ENCODE measurements at places on chromosomes 4 and X.

GRCh38 chr4:65798498-65799127 lies 128.3 kb upstream of the EPHA5 start:
- no peak for DNase-seq

- no peak for DNase-seq
These were observed 359.2 kb downstream of the IDS start for GRCh38 chrX:149145845-149146285.

DNA sequence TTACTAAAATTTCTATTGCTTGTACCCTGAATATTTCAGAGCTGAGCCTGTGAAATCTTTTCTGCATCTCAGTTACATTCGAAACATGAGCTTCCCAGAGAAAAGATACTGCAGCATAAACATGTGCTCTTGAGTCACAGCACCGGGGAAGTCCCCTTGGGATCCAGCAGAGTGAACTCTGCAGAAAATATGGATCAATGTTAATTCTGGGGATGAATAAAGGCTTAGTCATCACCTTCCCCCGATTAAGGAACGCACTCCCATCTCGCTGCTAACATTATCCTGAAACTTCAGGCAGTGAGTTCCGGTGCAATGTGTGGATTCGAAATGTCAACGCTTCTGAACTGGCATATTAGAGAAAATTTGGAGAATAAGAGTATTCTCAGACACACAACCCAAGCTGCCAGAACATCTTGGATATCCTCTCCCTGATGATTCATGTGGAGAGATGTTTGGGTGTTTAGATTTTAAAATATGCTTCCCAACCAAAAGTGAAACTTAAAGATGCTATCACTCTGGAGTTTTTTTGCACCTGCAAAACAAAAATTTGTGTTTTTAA lies 90.8 kb downstream of the IRF2 start:
- DNase-seq: no peak

- DNase-seq: no peak
These were observed 101.5 kb downstream of the DMD start for GRCh38 chrX:33109858-33110257.

DNA sequence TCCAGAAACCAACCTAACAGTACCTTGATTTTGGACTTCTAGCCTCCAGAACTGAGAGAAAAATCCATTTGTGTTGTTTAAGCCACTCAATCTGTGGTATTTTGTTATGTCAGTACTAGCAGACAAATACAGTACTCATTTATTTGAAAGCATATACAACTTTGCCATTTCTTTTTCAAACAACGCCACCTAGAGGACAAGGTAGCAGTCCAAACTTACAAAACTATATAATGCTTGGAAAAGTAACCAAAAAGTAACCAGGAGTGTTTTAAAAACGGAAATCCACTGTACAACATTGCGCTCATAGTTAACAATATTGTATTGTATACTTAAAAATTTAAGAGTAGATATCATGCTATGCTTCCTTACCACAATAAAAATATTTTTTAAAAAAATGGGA lies 37.0 kb upstream of the FGF13 start:
- DNase-seq: no peak

DNA sequence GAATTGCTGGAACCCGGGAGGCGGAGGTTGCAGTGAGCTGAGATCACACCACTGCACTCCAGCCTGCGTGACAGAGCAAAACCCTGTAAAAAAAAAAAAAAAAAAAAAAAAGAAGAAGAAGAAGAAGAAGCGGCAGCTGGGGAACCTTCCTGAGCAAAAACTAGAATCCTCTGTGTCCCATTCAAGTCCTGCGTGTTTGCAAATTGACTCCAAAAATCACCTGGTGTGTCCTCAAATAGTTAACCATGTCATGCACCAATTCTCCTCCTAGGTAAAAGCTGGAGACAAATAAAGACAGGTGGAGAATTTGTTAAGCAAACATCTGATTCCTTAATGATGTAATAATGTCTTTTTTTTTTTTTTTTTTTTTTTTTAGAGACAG lies 31.9 kb upstream of the ASMTL start:
- DNase-seq: no peak

DNA sequence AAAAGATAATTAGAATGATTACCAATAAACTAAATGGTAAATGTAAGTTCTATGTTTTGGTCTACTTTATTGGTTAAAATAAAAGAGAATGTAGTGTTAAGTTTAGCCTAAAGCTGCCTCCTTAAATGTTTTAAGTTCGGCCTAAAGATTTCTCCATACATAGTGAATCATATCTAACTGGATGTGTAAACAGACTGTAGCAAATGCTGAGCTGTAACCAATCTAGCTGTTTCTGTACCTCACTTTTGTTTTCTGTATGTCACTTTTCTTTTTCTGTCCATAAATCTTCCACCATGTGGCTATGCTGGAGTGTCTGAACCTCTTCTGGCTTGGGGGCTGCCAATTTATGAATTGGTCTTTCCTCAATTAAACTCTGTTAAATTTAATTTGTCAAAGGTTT lies 121.2 kb downstream of the TBCK start:
- no peak for DNase-seq

DNA sequence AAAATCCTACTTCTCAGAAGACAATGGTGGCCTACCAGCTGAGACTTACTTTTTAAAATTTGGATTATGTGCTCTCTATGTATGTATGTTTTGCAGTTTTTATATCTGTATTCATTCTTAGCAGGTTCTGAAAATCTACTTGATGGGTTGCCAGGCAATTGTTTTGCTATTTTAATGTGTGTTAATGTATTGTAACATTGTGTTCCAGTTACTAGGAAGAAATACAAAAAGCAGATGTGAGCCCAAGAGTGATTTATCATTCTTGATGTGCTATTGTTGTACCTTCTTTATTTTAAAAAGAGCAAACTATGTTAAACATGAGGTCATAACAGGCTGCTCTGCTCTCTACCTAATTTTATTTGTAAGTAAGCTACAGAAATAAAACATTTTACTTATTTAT lies 81.9 kb downstream of the REPS2 start:
- no peak for DNase-seq

DNA sequence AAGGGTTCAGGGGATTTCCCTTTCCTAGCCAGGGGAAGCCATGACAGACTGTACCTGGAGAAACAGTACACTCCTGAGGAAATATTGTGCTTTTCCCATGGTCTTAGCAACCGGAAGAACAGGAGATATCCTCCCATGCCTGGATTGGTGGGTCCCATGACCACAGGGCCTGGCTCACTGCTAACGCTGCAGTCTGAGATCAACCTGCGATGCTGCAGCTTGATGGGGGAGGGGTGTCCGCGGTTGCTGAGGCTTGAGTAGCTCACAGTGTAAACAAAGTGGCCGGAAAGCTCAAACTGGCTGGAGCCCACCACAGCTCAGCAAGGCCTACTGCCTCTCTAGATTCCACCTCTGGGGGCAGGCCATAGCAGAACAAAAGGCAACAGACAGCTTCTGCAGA lies 819.5 kb downstream of the TECRL start:
- DNase-seq: no peak

GRCh38 chr4:140849526-140849925 lies 93.3 kb upstream of the TBC1D9 start:
- no peak for DNase-seq

- no peak for DNase-seq
These were observed 240.0 kb upstream of the RPS6KA3 start for GRCh38 chrX:20506739-20507138.

GRCh38 chr4:157314906-157315305 lies 94.4 kb downstream of the GRIA2 start:
- DNase-seq: no peak

GRCh38 chr4:1177274-1178141 lies 5.1 kb upstream of the SPON2 start:
- peak; percentile 44 for DNase-seq

DNA sequence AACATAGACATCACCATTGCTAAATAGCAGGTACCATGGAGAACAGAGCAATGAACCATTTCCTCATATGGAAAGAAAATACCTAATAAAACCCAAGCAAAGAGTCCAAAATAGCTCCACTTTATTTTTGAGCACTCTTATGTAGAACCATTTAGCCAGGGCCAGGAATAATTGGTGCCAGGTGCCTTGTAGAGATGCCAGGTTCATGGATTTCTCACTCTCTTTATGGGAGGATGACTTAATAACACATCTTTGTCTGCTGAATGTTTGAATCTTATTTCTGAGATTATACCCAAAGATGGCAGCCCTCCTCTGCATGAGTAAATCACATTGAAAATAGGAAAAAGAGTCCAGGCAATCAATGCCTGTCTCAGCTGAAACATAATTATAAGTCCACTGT lies 212.3 kb upstream of the SFRP2 start:
- DNase-seq: no peak

GRCh38 chrX:27964432-27964831 lies 16.8 kb downstream of the DCAF8L1 start:
- DNase-seq: no peak

GRCh38 chr4:135371137-135371536 lies 1169.5 kb upstream of the PABPC4L start:
- no peak for DNase-seq

GRCh38 chrX:70505451-70505841 lies 60.8 kb downstream of the DLG3 start:
- no peak for DNase-seq
